ENCODE measurements at places on chromosomes 5 and 9.

GRCh38 chr5:166758151-166758550 lies 1533.3 kb upstream of the WWC1 start:
- DNase-seq: no peak

GRCh38 chr5:60533789-60534188 lies 166.2 kb downstream of the DEPDC1B start:
- DNase-seq: no peak

- DNase-seq: no peak
Observed at GRCh38 chr5:169054506-169054905, 246.4 kb downstream of the SLIT3 start.

GRCh38 chr5:71892641-71893365 lies 173.7 kb downstream of the CARTPT start:
- no peak for DNase-seq

- DNase-seq: no peak
Observed at GRCh38 chr5:55900068-55900467, 48.9 kb downstream of the IL31RA start.

DNA sequence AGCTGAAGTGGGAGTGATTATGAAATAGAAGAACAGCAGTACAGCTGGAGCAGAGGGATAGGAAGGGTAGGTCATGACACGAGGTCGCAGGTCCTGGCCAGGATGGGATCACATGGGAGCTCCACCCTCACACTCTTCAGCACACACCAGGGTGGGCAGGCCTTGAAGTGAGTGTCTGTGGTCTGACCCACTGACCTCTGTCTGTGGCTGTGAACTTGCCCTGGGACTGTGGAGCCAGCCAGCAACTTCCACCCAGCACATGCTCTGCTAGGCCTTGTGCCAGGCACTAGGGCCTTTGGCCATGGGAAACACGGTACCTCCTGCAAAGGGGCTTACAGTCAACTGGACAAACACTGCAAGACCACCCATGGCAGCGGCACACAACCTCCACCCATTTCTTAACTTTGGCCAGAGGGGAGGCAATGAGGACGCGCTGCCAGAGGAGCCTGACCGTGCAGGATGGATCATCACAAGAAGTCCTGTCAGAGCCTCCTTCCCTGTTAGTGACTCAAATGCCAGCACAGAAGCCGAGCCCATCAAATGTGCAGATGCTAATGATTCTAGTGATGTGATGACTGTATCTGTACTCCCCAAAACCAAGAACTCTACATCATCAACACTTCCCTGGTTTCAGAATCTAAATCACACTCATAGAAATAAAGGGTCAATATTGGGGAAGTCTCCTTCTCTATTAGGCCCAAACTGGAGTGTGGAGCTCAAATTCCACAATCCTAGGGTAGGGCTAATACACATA lies 113.6 kb downstream of the DPYSL3 start:
- no peak for DNase-seq

GRCh38 chr5:171693412-171693811 lies 92.2 kb upstream of the SMIM23 start:
- no peak for DNase-seq

GRCh38 chr5:40570408-40571129 lies 109.1 kb upstream of the PTGER4 start:
- no peak for DNase-seq

DNA sequence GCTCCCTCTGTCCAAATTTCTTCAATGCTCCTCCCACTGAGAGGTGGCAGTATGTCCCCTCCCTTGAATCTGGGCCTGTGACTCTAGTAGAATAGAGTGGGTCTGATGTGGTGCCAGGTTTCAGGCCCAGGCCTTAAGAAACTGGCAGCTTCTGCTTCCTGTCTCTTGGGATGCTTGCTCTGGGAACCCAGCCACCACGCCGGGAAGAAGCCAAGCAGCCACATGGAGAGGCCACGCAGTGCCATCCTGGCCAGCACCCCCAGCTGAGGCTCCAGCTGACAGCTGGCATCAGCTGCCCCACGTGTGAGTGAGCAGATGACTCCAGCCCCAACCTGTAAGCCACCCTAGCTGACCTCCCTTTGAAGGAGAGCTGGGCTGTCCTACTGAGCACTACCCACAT lies 7.3 kb upstream of the TSPAN17 start:
- peak; percentile 78 for DNase-seq

DNA sequence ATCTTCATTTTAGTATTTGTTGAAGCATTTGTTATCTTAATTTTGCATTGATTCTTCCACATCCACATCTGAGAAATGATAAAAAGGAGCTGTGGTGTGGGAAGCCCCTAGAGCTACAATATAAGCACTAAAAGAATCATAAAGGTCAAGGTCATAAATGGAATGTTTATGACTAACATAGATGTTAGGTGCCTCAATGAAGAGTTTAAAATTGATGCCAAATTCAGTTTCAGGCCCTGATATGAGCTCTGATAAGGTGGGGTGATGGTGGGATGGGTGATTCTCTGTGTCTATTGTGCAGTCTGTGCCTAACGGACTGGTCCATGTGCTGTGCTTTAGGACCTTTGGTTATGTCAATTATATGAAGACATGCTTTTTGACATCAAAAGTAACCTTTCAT lies 61.2 kb upstream of the CAMK4 start:
- DNase-seq: no peak

- DNase-seq: no peak
Observed at GRCh38 chr5:163407034-163407655, 30.2 kb upstream of the CCNG1 start.

DNA sequence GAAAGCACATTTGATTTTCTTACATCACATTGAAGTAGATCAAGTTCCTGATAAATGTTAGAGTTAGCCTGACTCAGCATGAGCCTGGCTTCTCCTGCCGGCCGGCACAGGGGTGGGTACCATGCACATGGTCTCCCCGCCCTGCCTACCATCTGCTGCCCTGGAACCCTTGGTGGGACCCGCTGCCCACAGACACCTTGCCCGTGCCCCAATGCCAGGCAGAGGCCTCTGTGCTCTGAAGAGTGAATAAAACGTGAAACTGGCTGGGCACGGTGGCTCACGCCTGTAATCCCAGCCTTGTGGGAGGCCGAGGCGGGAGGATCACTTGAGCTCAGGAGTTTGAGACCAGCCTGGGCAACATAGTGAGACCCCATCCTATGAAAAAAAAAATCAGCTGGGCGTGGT lies 17.3 kb downstream of the EXD3 start:
- DNase-seq: no peak

DNA sequence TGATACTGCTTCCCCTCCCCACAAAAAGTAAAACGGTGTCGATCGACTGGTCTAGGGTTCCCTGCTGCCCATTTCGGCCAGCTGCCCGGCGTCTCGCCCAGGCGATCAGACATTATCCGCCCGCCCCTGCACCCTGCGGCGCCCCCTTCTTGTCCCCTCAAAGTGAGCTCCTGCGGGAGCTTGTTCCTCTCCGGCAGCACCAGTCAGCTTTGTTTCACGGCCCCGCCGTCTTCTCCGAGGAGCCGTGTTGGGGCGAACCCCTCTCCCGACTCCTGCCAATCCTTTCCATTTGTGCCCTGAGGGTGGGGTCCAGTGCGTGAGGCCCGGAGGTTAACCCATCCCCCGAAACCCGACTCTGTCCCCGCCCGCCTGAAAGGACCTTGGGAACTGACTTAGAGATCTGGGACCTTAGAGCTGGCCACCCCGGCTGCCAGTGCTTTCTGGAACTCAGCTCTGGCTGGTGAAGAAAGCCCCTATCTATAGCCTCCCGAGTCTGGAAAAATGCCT lies 518 bp downstream of the UBE2B start:
- no peak for DNase-seq

DNA sequence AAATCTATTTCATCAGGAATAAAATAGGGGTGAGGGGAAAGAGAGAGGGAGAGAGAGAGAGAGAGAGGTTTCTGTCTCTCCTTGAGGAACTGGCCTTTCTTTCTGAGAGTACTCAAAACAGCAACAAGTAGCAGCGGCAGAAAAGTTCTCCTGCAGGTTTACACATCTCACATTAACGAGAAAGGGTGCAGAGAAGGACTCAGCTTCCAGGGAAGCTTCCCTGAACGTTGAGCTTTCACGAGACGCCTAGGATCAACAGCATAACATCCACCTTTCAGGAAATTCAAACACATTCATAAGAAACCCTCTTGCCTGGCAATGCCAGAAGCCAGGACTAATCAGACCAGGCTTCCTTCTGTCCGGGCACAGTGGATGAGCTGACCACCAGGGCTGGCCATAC lies 162.9 kb downstream of the ZDHHC21 start:
- DNase-seq: no peak

GRCh38 chr9:75953218-75953617 lies 62.7 kb downstream of the PCSK5 start:
- DNase-seq: no peak

GRCh38 chr9:2567922-2568321 lies 53.7 kb upstream of the VLDLR start:
- no peak for DNase-seq

GRCh38 chr5:159821461-159821940 lies 94.8 kb upstream of the ADRA1B start:
- no peak for DNase-seq

- DNase-seq: no peak
Observed at GRCh38 chr9:135032868-135033460, 54.5 kb upstream of the OLFM1 start.

GRCh38 chr5:81542242-81542641 lies 148.3 kb upstream of the ACOT12 start:
- DNase-seq: no peak

GRCh38 chr9:91334053-91334452 lies 27.7 kb downstream of the AUH start:
- DNase-seq: no peak

- DNase-seq: no peak
Observed at GRCh38 chr5:14614490-14614889, 32.9 kb downstream of the OTULINL start.
